ENCODE measurements at places on chromosomes 7 and 10.

GRCh38 chr10:100744987-100745881 lies at the start of gene PAX2:
Gene PAX2, plus strand, starts transcription at chr10:100745582. Its CDS starts 679 bp downstream, at chr10:100746261.
- no peak for DNase-seq

DNA sequence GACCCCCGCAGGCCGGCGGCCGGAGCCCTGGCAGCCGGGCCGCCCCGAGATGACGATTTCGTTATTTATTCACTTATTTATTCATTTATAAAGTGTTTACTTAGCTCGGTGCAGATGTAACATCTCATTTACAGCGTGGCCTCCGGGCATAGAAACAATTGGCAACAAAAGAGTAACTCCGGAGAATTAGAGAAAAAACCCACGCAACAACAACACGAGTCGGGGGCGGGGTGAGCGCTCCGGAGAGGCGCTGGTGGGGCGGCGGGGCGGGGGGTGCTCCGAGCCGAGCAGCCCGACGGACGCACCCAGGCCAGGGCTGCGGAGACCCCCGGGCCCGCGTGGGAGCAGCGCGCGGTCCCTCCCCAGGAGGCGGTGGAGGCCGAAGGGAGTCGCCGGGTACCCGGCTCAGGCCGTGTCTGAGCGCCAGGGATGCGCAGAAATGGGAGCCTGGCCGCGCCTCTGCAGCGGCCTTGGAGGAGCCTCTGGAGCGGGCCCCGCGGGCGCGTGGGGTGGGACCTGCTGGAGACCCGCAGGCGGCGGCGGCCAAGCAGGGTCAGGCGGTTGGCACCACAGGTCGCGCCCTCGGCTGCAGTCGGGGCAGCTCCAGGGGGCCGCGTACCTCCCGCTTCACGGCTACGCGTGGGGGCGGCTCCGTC lies 14.3 kb downstream of the UNCX start:
- DNase-seq, result no peak

DNA sequence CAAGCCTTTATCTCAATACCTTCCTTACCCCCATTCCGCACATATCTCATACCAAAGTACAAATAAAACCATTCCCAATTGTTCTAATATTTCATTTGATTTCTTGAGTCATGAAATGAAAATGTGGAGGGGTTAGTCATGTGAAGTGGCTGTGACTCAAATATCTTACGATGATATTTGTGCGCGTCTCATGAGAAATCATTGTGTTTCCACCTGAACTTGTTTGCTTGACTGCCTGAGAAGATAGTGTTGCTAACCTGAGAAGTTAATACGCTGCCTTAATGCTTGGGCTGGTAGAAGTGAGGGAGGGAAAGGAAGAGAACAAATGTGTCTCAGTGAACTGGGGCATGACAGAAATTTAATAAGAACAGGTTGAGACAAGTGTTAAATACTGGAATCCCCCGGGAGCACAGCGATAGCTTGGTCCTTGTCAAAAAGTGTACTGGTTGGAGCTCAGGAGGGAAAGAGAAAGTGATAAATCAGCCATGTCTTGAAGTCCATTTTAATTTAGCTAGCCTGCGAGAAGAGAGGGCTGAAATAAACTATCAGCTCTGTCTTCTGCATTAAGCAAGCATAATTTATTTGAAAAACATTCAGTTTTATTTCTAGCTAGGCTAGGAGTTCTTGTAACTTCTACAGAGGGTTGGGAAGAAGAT lies 7.2 kb upstream of the EPHA1 start:
- no peak for DNase-seq

- DNase-seq, result no peak
These were observed 3.4 kb downstream of the CAV1 start for GRCh38 chr7:116528008-116528789.

DNA sequence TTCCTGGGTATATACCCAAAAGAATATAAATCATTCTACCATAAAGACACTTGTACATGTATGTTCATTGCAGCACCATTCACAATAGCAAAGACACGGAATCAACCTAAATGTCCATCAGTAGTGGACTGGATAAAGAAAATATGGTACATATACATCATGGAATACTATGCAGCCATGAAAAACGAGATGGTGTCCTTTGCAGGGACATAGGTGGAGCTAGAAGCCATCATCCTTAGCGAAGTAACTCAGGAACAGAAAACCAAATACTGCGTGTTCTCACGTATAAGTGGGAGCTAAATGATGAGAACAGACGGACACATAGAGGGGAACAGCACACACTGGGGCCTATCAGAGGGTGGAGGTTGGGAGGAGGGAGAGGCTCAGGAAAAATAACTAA lies 183.7 kb upstream of the CELF2 start:
- no peak for DNase-seq

Data from stimulated activated CD4-positive, alpha-beta T cell treated with anti-CD3 and anti-CD28 coated beads, Interleukin-4, amount 100 ng/mL, for 1 hour (primary cell).